Right ventricle myocardium superior (tissue), 1 donor: ENCODE measurements at places on chromosomes 13 and 19. TPM values are rescaled to one million over a fixed set of nuclear protein-coding genes. Genes with fewer than 3 reads are reported as not detected.

The ZNF582 gene
- 3.8 TPM for total RNA-seq

The ADM5 gene
- total RNA-seq: 0.67 TPM

The GADD45B gene
- total RNA-seq: 42.1 TPM

The ZNF492 gene
- total RNA-seq: 0.11 TPM

The TEX101 gene
- not detected for total RNA-seq

The SIGLEC10 gene
- total RNA-seq: 0.19 TPM

The ZNF738 gene
- total RNA-seq: 1.8 TPM

The PRDX2 gene
- 684 TPM for total RNA-seq

GRCh38 chr13:75908141-75908540 lies 272.0 kb downstream of the LMO7 start:
- peak; percentile 53 for DNase-seq

- no peak for DNase-seq
Observed at GRCh38 chr19:53374743-53375142, 9.2 kb downstream of the ZNF525 start.

- no peak for DNase-seq
Observed at GRCh38 chr13:36736119-36736726, 62.4 kb downstream of the SERTM1 start.

DNA sequence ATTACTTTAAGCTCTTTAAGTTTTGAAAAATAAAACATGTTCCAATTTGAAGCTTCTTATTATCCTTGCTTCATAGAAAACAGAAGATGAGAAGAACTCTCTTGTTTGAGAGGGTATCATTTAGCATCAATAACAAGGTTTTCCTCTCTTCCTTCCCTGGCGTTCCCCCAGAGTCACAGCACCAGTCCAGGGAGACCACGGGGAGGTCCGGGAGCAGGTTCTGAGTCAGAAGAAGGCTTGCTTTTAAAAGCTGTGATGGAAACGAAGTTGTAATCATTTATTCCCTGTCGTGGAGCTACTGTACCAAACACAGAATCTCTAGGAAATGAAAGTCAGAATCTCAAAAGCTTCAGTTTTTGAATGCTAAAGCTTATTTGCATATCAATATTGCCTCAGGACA lies 174.0 kb upstream of the LSM14A start:
- no peak for DNase-seq

DNA sequence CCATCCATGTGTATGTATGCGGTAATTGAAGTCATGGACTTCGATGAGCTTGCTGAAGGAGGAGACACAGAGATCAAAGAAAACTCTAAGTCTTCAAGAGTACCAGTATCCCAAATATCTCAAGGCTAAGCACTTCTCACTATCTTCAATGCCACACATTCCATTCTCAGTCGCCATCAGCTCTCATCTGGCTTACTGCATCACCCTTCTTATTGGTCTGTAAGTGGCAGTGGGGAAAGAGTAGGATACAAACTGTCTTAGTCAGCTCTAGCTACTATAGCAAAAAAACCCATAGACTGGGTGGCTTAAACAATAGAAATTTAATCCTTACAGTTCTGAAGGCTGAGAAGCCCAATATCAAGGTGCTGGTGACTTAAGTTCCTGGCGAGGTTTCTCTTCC lies 218.7 kb downstream of the POSTN start:
- DNase-seq: no peak

GRCh38 chr13:21557995-21558394 lies 46.0 kb downstream of the MICU2 start:
- DNase-seq: no peak

DNA sequence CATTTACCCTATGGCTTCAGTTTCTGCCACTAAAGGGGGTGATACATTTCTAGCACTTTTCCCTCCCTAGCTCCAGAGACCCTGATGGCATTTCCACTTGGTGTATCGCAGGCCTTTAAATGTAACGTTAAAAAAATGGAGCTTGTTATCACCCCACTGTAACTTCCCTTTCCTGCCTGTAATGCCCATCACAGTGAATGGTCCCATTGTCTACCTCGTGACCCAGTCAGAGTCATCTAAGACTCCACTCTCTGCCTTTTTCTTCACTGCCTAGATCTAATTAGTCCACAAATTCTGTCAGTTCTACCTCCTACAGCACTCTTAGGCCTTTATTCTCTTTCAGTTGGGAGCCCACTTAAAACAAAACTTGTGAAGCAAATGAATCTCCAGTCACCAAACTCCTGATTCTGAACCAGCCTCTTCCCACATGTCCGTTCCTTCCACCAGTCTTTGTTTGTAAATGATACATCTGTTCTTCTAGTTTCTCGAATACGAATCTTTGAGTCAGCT lies 64.8 kb downstream of the NHLRC3 start:
- no peak for DNase-seq

- peak; percentile 62 for DNase-seq
Observed at GRCh38 chr19:18122860-18123795, 25.6 kb downstream of the MAST3 start.

- no peak for DNase-seq
Observed at GRCh38 chr19:2421581-2422306, 5.6 kb downstream of the TIMM13 start.

- DNase-seq: no peak
Observed at GRCh38 chr13:34868733-34869132, 73.3 kb upstream of the NBEA start.

GRCh38 chr19:18500799-18501198 lies 21.1 kb downstream of the ELL start:
- peak; percentile 84 for DNase-seq

GRCh38 chr13:111411151-111411858 lies 90.9 kb downstream of the TEX29 start:
- no peak for DNase-seq

GRCh38 chr13:114140131-114140905 lies 7.9 kb upstream of the RASA3 start:
- DNase-seq: no peak

GRCh38 chr13:50617134-50617721 lies 226.3 kb downstream of the DLEU7 start:
- DNase-seq: no peak

GRCh38 chr19:45558399-45558878 lies 26.2 kb downstream of the OPA3 start:
- DNase-seq: no peak

- no peak for DNase-seq
Observed at GRCh38 chr13:19154843-19155242, 26.8 kb downstream of the TUBA3C start.
